ENCODE measurements at places on chromosomes 7 and 10.
A peak's percentile ranks its signal among the peaks of the same experiment; 100 is the strongest.

DNA sequence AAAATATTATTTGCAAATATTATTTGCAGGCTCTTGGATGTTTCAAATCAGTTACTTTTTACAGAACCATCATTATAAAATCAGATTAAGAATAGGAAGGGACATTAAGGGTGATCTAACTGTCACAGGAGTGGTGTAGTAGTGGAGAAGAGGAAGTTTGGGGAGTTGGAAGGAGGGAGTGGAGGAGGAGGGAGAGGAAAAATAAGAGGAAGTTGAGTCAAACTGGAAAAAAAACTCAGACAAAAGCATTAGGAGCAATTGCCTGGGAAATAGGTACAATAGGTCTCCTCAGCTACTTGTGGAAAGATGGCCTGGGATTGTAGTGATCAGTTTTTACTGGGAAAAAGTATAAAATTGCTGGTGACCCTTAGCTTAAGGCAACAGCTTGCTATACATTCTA lies 77.7 kb upstream of the GPR37 start:
- DNase-seq, result no peak

DNA sequence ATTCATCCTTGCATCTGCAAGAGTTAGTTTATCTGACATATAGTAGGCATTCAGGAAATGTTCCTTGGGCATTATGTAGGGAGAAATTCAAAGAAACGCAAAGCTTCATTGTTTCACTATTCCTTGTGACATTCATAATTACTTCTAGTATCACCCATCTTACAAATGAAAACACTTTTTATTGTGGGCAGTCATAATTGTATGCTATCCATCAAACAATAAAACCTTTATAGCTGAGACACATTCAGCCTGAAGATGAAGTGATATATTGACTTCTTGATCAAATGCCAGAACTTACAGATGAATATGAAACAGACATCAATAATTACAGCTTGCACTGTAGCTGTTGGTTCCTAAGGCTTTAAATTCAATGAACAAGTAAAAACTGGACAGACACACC lies 36.4 kb downstream of the FAM204A start:
- no peak for DNase-seq

DNA sequence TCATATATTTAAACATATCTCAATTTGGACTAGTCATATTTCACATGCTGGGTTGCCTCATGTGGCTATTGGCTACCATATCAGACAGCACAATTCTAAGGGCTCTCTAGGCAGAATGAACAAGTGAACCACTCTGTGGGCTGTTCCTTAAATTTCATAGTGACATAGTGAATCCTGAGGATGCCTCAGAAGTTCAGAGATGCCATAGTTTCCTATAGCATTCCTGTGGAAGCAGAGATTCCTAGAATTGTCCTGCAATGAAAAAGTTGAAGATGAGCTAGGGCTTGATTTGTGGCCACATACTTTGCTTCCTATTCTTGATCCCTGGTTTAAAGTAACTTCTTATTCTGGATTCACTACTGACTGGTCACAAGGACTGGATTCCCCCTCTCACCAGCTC lies 35.6 kb downstream of the MKX start:
- DNase-seq, result no peak

GRCh38 chr10:28774051-28774995 lies 97.0 kb downstream of the BAMBI start:
- no peak for DNase-seq

DNA sequence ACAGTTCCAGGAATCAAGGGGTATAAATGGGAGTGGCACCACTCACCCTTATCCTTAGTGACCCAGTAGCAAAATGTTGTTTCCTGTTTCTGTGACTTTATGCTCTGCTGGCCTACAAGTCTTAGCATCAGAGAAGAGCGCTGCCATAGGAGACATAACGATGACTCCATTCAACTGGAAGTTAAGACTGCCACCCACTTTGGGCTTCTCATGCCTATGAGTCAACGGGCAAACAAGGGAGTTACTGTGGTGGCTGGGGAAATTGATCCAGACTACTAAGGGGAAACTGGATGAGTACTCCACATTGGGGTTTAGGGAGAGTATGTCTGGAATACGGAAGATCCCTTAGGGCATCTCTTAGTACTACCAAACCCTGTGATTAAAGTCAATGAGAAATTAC lies 40.6 kb upstream of the PIK3CG start:
- no peak for DNase-seq

GRCh38 chr10:54441275-54441674 lies 359.8 kb downstream of the PCDH15 start:
- DNase-seq, result no peak

GRCh38 chr10:61663466-61663865 lies 737 bp downstream of the CABCOCO1 start:
- DNase-seq, result peak; percentile 20

GRCh38 chr7:108777966-108778365 lies 208.3 kb downstream of the DNAJB9 start:
- DNase-seq, result no peak

GRCh38 chr10:25701652-25702051 lies 232.4 kb upstream of the MYO3A start:
- peak; percentile 81 for DNase-seq

- DNase-seq, result no peak
Measured at GRCh38 chr7:50795831-50796230, 13.1 kb upstream of the GRB10 start.

DNA sequence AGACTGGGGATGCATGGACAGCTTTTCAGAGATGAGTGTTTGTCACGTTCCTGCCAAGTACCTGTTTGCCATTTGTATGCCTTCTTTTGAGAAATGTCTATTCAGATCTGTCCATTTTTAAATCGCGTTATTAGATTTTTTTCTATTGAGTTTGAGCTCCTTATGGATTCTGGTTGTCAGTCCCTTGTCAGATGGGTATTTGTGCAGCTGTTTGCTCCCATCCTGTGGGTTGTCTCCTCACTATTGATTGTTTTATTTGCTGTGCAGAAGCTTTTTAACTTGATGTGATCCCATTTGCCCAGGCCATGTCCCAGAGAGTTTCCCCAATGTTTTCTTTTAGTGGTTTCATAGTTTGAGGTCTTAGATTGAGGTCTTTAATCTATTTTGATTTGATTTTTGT lies 5.5 kb upstream of the PRKAR1B start:
- no peak for DNase-seq

DNA sequence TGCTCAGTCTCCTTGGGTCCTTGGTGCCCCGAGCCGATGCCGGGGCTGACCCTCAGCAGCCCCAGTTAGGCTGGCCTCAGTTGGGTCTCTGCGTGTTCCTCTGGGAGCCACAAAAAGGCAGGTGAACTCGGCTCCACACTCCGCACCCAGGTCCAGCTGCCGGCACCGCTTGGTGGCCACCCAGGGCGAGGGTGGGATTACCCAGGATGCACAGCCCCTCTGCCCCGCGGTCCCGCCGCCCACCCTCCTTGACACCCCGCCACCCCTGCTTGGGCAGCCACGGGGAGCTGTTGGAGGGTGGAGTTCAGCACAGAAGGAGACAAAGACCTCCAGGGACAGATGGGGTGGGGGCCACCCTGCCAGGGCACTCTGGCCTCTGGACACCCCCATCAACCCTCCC lies 17.7 kb downstream of the VENTX start:
- DNase-seq, result no peak

- no peak for DNase-seq
Measured at GRCh38 chr7:155532792-155533119, 13.6 kb downstream of the CNPY1 start.

GRCh38 chr10:51080311-51081006 lies 6.2 kb downstream of the PRKG1 start:
- no peak for DNase-seq

- DNase-seq, result no peak
Measured at GRCh38 chr7:99146979-99147378, 3.1 kb upstream of the SMURF1 start.

- no peak for DNase-seq
Measured at GRCh38 chr7:124251636-124252035, 218.8 kb upstream of the TMEM229A start.

DNA sequence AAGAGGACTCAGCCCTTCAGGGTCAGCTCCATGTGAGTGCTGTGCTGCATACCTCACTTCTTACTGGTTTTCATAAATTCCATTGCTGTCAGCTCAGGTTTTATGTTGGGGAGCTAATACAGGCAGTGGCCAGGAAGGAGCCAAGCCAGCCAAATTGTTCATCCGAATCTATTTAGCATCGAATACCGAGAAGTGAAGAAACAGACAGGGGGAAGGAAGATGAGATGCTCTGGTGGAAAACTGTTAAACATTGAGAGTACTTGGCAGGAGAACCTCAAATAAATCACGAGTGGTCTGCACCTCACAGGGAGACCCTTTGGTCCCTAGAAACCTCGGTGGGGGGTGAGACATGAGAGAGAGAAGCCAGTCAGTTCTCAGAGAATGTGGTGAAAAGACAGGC lies 196.0 kb upstream of the TMEM72 start:
- no peak for DNase-seq

DNA sequence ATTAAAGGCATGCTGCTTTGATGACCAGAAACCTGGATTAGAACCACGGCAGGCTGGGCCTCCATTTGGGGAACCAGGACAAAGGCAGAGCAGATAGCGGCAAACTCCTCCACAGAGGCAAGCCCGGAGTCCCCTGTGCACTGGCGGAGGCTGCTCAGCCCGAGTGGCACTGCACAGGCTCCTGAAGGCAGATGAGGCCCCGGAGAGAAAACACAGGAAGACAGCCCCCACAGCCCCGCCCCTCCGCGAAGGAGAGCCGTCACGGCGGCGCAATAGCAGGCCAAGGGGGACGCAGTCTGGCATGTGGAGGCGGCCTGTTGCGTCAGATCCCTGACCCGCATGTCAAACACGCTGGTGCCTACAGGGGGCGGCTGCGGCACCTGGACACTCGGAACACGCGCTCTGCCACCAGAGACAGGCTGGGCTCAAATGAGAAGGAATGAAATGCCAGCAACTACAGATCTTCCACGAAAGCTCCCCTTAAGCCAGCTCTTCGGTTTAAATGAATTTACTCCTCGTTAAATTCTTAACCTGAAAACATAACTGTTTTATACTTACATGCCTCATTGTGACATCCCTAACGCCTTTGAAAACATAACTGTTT lies 128.5 kb downstream of the MAD1L1 start:
- DNase-seq, result peak; percentile 90

DNA sequence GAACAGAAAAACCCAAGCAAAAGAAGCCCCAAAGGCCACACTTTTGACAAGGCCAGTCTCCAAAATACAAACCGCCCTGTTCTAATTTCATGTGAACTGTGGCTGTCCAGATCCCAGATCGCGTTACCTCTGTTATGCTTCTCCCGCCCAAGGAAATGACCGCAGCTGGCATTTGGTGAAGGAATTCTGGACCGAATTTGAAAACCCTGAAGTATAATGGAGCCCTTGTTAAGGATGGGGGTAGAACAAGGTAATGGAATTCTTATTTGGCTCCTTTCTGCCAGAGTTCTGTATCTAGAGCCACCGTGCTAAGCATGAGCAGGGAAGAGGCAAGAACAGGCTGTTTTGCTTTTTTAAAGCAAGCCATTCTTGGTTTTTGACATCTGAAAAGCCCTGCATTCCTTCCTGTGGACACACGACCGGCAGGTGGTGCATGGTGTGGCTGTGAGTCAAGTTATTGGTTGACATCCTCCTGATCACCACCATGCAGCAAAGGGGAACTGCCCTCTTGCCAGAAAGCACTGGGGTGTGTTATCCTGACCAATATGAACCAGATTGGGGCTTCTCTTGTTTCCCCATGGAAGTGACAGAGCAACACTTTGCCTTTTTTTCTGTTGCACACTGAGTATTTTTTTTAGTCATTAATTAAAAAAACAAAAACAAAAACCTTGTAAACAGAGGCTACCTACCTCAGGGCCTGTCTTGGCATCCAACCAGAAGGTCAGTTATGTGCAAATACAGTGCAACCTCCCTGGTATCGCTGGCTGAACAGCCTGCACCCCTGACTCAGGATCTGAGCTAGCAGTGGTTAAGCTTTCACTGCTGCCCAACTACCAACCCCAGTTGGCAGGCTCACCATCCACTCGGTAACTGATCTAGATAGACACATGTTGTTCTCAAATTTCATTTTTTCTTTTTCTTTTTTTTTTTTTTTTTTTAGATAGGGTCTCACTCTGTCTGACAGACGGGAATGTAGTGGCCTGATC lies 14.2 kb downstream of the UCMA start:
- no peak for DNase-seq

GRCh38 chr10:131825960-131826650 lies 74.7 kb upstream of the PPP2R2D start:
- peak; percentile 3 for DNase-seq

DNA sequence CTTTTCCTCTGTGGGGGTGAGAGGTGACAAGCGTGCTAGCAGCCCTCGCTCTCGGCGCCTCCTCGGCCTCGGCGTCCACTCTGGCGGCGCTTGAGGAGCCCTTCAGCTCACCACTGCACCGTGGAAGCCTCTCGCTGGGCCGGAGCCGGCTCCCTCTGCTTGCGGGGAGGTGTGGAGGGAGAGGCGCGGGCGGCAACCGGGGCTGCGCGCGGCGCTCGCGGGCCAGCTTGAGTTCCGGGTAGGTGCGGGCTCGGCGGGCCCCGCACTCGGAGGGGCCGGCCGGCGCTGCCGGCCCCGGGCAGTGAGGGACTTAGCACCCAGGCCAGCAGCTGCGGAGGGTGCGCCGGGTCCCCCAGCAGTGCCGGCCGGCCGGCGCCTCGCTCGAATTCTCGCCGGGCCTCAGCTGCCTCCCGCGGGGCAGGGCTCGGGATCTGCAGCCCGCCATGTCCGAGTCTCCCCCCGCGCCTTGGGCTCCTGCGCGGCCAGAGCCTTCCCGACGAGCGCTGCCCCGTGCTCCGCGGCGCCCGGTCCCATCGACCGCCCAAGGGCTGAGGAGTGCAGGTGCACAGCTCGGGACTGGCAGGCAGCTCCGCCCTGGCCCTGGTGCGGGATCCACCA lies 352.8 kb upstream of the PODXL start:
- DNase-seq, result peak; percentile 61

- DNase-seq, result no peak
Measured at GRCh38 chr10:22158426-22158825, 59.4 kb downstream of the EBLN1 start.

GRCh38 chr7:34162677-34163076 lies 257.3 kb downstream of the BMPER start:
- peak; percentile 54 for DNase-seq

GRCh38 chr7:49866910-49867309 lies 93.5 kb downstream of the VWC2 start:
- DNase-seq, result no peak

DNA sequence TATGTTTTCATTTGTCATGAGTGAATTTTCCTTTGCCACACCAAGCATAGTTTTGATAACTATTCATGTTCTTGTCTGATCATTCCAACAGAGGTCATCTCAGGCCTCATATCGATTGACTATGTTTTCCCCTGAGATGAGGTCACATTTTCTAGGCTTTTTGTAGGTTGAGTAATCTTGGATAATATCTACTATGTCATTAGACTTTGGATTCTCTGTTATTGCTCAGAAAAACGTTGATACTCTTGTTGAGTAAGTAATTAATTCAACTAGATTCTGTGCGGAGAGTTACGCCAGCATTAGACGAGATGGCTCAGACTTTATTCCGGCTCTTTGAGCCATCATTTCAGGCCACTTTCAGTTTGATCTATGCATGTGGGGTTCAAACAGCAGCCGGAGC lies 57.7 kb downstream of the KLF6 start:
- no peak for DNase-seq

DNA sequence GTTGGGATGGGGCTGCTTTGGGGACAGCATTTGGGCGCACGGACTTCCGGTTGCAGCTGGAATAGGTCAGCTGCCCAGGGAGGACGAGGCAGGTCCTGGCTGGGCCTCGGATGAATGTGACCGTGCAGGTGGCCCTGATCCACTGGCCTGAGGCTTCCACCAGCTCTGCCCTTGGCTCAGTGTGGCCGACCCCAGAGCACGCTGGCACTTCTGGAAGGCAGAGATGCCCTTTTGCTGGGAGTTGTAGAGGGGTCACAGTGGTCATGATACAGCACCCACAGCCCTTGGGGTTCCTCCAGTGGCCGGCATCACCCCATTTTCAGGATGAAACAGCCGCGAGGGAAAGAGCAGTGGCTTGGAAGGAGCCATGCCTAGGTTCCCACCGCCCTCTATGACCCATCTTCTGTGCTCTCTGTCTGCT lies 19.0 kb downstream of the ADCY1 start:
- DNase-seq, result no peak

Data from retina (tissue), 1 donor.